ENCODE measurements at places on chromosomes 2 and 18.

DNA sequence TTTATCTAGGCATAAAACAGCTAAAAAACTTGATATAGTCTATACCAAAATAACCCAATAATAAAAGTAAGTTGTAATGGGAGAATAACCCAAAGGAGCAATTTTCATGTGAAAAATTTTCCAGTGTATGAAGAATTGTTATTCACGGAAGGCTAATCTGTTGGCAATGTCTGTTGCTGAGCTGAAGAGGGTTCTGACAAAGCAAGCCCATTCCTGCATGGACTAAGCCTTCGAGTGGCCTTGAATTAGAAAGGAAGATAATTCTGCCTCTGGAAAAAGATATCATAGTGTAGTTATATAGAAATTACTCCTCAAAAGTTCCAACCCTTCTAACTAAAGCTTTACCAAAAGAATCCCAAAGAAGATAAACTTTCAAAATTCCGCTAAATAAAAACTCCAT lies 101.5 kb downstream of the MAP2 start:
- DNase-seq, result no peak

GRCh38 chr2:145028101-145028920 lies 508.4 kb upstream of the ZEB2 start:
- no peak for DNase-seq

DNA sequence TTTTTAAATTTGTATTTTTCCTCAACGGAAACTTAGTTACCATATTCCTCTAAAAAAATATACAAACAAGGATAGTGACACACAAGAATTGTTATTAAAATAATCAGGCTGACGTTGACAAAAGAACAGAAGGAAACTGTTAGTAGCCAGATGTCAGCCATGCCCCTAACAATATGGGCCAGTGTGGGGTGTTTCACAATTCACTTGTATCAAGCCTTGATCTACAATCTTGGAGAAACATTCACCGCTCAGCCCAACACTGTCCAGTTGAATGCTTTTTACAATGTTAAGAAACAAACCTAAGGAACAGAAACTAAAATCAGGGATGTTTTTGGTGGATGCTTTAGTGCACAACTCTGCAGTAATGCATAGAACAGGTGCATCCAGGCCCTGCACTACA lies 44.6 kb downstream of the TMEFF2 start:
- no peak for DNase-seq

DNA sequence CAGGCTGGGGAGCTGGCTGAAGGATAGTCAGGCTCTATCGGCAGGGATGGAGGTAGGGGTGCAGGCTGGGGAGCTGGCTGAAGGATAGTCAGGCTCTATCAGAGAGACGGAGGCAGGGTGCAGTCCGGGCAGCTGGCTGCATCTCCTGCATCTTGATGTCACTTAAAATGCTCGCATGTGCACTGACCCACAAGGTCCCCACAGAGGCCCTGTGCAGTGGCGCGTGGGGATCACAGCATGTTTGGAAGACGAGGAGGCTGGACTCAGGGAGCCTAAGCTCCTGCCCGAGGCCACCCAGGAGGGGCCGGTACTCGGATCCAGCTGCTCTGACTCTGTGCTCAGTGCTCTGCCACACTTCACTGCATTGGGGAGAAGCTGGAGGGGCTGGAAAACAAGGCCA lies 189.0 kb upstream of the HDAC4 start:
- no peak for DNase-seq

DNA sequence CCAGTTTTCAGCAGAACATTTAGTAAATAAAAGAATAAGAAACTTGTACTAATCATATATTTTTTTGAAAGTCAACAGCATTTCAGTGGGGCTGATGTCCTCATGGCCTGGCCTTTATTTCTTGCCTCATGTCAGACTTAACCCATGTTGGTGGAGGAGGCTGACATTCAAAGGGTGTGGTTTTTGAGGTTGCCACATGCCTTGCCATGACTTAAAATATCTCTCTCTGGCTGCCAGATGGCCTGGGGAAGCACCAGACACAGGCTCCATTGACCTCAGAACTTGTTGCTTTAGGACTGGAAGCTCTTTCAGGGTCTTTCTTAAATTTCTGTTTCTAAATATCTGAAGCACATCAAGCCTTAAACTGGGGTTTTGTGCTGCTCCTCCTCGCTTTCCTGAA lies 32.5 kb upstream of the CD28 start:
- DNase-seq, result no peak

DNA sequence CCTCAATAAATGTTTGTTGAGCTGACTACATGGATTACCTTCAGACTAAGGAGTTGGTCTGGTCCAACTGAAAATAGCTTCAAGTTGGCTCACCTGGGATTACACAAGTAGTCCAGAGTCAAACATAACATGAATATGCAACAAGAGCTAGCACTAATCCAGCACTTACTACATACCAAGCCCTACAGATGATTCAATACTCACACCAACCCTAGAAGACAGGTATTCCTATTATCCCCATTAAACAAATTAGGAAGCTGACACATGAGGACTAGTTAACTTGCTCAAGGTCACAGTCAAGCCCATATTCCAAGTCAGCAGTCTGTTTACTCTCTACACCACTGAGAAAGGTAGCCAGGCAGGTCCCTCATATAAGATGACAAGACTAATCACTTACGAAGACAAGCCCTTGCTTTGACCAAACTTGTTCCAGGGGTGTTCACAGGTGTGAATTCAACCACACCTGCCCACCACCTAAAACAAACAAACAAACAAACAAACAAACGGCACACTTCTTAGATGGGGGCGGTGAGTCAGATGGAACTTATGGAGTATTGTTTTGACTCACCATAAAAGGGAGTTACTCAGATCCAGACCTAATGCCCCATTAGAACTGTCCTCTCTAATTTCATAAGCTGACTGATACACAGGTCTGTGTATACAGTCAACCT lies 29.1 kb downstream of the TMEM131 start:
- DNase-seq, result no peak

Data from activated T-cell treated with anti-CD3 and anti-CD28 coated beads for 4 hours (primary cell).